T-cell (primary cell): ENCODE measurements at places on chromosomes 11 and 22. TPM values are rescaled to one million over a fixed set of nuclear protein-coding genes. Genes with fewer than 3 reads are reported as not detected.

GLYATL1 gene
- total RNA-seq, result not detected

GLB1L3 gene
- total RNA-seq, result 1.3 TPM

GRM5 gene
- not detected for total RNA-seq

OR51E1 gene
- not detected for total RNA-seq

TMEM25 gene
- 19.9 TPM for total RNA-seq

APOBEC3H gene
- total RNA-seq, result 6.9 TPM

CRACR2B gene
- total RNA-seq, result 1.4 TPM
